Fibroblast of skin of right quadriceps (primary cell): ENCODE measurements at places on chromosomes 12 and 14.
A peak's percentile ranks its signal among the peaks of the same experiment; 100 is the strongest.

DNA sequence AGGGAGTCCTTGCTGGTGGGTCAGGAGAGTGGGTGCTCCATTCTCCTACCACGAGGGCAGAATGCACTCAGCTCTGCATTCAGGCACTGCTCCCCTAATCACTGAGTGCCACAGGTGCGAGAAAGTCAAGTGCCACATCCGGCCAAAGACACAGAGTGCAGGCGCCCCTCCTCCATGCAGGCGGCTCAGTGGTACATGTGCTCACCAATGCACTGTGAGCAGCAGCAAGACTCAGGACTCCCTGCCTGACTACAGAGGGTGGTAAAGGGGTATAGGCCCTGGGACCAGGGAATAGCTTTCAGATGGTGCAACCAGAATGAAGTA lies 32.9 kb downstream of the ZFYVE21 start:
- no peak for DNase-seq

DNA sequence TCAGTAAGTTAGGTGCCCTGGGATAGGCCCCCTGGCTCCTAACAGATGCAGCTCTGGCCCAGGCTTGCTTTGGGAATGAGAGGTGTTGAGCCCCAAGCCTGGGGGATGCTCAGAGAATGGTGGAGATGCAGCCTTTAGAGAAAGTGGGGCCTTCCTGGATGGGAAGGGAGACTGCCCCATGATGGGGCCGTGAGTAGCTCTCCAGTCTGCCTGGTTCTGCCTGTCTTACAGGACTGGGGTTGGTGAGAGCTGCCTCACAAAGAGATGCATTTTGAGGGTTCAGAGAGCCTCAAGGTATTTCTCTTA lies 523 bp upstream of the VRTN start:
- DNase-seq: no peak

- DNase-seq: no peak
Observed at GRCh38 chr12:33427071-33427470, 12.5 kb downstream of the SYT10 start.

GRCh38 chr12:89481213-89481914 lies 43.2 kb downstream of the GALNT4 start:
- DNase-seq: no peak

GRCh38 chr12:47650469-47650868 lies 55.4 kb downstream of the RPAP3 start:
- DNase-seq: peak; percentile 7

- DNase-seq: peak; percentile 9
Observed at GRCh38 chr12:93022603-93023340, 93.7 kb upstream of the EEA1 start.

DNA sequence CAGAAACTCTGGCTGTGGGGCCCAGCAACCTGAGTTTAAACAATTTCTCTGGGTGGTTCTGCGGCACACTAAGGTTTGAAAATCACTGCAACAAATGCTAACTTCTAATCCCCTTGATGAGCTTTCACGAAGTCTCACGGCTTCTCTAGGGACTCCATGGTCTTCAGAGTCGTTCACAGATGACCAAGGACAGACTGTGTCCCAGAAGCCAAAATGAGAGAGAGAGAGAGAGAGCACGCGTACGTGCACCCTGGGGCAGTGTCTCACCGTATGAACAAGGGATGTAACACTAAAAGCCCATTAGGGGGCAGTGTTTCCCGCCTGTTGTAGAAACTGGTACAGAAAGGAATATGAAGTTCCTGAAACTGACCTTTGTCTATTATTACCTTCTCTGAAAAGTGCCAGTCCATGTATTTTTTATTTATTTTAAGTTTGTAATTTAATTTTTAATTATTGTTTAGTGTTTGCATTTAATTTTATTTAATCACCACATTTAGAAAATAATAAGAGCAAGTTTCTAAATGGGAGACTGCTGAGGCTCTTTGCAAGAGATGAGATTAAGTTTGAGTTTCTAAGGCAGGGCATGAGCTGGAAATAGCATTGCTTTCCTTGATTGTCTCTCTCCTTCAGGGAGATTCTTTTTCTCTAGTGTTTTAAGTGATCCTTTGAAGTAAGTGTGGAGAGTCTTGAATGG lies 3.4 kb downstream of the APOLD1 start:
- peak; percentile 78 for DNase-seq

DNA sequence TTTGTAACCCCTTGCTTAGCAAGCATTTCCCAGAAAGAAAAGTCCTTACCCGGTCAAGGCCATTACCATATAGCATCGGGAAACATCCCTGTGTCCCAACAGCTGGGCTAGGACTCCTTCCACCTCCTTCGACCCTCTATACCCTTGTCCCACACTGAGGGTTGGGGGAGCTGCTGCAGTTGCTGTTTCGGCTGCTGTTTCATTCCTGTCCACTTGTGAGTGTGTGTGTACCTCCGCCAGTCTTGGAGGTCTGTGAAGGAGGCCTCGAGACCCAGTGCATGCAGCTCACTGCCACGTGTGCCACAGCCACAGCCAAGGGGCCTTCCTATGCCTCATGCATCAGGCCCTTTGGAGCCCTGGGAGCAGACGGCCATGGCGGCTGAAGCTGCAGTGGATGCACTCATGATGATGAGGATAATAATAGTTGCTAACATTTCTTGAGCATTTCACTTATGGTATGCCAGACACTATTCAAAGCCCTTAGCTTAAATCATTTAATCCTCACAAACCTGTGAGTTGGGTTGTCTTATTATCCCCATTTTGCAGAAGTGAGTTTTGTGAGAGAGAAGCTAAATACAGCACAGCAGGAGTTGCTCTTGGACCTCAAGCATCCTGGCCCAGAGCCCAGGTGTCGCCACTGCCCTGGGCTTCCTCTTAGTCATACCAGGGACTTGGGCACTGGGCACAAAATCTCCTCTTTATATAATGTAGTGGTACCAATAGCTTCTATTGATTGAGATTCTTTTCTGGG lies 156.5 kb downstream of the PRKCH start:
- DNase-seq: no peak

- peak; percentile 39 for DNase-seq
Observed at GRCh38 chr14:94129758-94130414, 482 bp upstream of the IFI27L2 start.

DNA sequence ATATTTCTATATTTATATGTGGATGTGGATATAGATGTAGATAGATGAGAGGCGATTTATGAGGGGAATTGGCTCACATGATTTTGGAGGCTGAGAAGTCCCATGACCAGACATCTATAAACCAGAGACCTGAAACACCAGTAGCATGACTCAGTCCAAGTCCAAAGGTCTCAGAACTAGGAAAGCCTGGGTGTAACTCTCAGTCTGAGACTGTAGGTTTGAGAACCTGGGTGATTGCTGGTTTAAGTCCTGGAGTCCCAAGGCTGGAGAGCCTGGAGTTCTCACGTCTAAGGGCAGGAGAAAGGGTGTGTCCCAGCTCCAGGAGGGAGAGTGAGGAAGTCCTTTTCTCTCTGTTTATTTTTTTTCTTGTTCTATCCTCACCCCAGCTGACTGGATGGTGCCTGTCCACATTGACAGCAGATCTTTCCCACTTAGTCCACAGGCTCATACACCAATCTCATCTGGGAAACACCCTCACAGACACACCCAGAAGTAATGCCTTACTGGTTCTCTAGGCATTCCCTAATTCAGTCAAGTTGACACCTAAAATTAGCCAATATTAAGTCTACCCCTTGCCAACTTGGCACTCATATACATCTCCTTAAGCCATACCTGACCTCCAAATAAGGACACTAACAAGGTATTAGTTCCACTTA lies 45.4 kb downstream of the EMP1 start:
- no peak for DNase-seq

GRCh38 chr12:52903855-52904508 lies 894 bp downstream of the KRT8 start:
- DNase-seq: peak; percentile 50

GRCh38 chr14:31037709-31038221 lies 11.6 kb upstream of the STRN3 start:
- no peak for DNase-seq

DNA sequence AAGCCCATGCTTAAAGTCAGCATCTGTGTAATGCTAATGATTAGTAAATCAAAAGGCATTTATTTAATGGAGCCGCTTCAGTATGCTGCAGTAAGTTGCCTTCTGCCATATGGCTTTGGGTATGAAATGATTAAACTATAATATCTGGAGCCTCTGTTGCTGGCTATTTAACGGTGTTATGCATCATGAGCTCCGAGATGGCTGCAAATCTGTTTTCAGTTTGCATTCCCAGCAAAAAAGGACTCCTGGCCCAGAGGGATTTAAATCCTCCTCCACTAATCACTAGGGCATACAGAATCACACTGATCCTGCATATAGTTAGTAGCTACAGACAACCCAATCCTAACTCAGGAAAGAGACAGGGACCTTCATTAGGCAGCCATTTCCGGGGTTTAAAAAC lies 171.5 kb upstream of the EEA1 start:
- peak; percentile 78 for DNase-seq

- peak; percentile 39 for DNase-seq
Observed at GRCh38 chr12:49043856-49044258, 16.7 kb downstream of the KMT2D start.
